NCI-H1694 (cell line): ENCODE measurements at places on chromosomes 12 and 14.

GRCh38 chr12:16389594-16389993 is 42.1 kb downstream of the MGST1 start:
- no peak for DNase-seq

DNA sequence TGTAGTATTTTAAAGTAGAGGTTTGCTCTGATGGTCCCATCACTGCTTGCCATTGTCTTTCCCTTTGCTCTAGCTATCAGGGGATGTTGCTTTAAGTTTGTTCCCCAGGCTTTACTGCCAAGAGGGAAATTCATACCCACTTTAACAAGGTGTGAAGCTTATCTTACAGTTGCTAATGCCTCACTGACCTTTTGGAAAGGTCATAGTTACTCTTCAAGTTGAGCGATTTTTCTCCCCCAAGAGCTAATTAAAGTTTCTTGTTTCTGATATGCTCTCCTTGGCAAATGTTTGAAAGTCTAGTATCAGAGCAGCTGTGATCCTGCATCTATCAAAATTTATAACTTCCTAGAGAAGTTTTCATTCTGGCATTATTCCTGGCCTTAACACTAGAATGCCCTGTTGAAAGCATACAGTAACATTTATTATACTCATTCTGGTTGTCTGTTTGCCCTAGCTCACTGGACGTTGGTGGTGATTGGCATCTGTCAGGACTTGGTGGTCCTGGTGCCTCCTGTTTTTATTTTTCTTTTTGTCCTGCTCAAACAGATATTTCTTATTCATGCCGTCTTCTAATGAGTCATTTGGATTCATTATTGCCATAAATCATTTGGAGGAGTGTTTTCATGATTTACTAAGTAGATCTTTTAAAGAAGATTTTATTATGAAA is 8.1 kb downstream of the ATP2A2 start:
- no peak for DNase-seq

DNA sequence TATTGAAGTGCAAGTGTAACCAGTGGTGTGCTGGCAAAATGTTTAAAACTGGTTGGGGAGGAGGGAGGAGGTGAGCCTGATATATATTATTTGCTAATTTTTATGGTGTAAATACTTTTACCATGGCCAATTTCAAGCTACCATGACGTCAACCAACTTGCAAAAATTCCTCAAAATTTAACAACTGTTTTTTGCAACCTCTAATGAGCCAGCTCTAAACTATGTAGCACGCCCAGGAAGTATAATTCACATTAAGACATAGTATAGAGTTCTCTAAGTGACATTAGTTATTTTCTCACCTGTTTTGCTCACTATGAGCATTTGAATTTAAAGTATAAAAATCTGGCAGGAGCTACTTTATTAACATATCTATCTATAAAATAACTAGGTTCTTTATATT is 41.4 kb downstream of the ATL1 start:
- DNase-seq: no peak

DNA sequence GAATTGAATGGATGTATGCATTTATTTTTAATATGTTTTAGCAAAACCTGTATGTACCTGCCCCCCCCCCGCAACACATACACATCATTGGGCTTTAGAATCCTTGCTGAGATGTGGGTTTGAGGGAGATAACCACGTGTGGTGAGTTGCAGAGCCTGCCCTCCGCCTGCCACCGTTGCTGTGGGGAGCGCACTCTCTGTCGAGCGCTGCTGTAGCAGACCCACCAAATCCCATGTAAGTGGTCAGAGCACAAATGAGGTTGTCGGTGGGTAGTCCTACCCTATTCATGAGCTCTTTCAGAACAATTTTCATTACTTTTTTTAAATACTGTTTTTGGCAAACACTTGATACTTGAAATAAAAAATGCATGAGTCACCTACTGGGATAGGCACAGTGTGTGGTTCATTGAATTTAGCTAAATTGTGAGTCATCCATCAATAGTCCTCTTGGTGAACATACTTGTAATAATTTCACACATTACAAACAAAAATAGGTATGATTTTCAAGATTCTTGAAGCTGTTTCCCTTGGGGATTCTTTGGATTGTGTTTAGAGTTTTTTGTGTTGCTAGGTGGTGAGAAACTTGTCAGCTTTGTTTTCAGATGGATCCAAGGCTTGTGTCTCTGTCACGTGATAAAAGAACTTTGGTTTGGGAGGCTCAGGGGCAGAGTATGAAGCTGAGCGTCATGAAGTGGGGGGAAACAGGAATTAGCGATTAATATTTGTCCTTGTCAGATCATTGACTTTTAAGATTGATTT is 107.6 kb downstream of the PTCSC3 start:
- DNase-seq: no peak

GRCh38 chr12:77167801-77168200 is 102.4 kb upstream of the E2F7 start:
- no peak for DNase-seq

GRCh38 chr12:113058553-113058952 is 2.0 kb downstream of the DTX1 start:
- no peak for DNase-seq

DNA sequence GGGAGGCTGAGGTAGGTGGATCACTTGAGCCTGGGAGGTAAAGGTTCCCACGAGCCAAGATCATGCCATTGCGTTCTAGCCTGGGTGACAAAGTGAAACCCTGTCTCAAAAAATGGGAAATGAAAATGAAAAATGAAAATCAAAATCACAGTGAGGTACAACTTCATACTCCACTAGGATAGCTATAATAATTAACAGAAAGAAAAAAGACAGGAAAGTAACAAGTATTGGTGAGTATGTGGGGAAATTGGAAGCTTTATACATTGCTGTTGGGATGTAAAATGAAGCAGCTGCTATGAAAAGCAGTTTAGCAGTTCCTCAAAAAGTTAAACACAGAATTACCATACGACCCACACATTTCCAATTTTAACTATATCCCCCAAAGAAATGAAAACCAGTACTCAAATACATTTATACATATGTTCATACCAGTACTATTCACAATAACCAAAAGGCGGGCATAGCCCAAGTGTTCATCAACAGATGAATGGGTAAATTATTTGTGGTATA is 22.2 kb downstream of the SGPP1 start:
- no peak for DNase-seq

DNA sequence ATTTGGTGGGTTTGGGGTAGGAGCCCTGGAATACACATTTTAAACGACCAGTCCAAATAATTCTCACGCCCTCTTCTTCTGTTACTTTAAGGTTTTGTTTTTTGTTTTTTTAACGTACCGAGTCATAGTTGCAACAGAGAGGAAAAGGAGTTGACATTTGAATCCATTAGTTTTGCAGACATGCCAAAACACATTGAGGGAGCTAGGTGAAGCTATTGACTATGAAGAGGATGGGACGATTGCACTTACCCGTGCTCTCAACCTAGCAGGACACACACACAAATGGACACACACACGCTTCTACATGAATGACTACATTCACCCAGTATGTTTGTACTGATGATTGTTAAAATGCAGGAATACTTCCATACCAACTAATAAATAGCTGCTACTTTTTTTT is 54.3 kb upstream of the CIT start:
- no peak for DNase-seq

- no peak for DNase-seq
Observed at GRCh38 chr14:55805250-55805649, 225.2 kb downstream of the KTN1 start.

- no peak for DNase-seq
Observed at GRCh38 chr12:6618483-6619225, 11.5 kb upstream of the CHD4 start.
